NCI-H1694 (cell line): ENCODE measurements at places on chromosomes 6 and 20.

DNA sequence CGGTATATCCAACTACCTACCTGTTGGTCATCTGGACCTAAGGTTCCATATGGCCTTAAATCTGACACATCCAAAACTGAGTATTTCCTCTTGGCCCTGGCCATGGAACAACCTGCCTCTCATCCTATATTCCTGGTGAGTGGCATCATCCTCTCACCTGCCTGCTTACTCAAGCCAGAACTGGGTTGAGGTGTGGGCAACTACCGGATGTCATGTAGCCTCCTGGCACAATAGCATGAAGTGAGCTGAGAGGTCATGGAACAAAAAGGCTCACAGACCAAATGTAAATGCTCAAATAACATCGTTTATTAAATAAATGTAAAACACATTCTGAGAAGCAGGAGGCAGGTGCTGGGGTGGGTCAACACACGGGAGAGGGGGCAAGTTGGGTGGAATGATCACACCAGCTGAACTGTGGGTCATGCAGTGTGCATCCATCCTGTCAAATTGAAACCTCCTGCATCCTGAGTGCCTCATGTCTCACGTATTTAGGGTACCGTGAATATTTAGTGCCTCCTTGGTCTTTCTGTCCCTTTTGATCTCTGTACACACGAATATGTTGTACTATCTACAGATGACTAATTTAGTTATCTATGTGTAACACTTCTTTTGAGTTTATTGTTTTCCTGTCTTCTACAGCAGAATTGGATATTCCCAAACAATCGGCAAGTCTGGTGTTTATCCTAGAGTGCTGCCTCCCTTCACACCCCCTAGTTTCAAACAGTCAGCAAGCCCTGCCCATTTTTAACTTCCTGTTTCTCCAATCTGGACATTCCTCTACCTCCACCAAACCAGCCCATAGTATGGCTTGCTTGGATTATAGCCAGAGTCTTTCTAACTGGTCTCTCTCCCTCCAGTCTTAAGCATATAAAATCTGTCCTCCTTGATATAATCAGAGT, 7.9 kb upstream of the POU5F1 start:
- no peak for DNase-seq

DNA sequence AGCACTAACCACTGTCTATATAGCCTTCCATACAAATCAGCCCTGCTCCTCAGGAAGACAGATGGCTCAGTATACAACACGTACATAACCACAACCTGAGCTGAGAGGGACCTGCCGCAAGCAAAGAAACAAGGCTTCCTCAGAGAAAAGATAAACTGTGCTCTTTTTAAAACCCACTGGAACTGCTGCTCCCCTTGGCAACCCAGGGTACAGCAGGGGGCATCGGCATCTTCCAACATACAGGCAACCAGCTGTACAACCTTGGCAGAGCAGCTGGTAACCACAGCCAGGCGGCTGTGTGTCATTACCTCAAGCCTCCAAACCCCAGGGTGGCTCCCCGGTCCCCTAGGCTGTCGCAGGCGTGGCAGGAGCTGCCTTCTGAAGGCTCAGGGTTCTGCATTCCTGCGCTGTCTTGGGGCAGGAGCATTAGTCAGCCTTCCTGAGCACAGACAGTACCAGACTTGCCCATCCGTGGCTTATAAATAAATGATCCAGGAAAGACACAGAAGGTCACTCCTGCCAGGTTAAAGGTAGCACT, 249.5 kb downstream of the ADGRG6 start:
- DNase-seq = peak; percentile 40

DNA sequence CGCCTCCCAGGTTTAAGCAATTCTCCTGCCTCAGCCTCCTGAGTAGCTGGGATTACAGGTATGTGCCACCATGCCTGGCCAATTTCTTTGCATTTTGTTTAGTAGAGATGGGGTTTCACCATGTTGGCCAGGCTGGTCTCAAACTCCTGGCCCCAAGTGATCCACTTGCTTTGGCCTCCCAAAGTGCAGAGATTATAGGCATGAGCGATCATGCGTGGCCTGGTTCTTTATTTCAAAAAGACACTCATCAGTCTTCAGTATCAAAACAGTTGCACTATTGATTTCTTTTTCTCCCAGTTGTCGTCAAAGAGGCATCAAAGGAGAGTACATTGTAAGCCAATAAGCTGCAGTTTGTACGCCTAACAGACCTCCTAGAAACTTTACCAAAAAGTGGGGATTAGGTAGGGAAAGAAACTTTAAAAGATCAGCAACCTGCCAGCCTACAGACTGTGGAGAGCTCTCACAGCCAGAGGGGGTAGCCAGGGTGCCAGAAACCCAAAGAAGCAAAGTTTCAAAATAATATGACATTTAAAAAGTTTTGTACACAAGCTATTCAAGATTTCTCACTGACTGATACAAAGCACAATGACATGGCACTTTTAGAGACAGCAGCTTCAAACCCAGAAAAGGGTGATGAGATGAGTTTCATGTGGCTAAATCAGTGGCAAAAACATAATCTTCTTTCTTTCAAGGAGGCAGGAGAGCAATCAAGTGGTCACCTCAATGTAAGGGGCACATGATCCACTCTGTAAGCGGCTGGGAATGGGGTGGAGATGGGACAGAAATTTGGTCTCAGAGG, 83.0 kb upstream of the RALY start:
- no peak for DNase-seq

DNA sequence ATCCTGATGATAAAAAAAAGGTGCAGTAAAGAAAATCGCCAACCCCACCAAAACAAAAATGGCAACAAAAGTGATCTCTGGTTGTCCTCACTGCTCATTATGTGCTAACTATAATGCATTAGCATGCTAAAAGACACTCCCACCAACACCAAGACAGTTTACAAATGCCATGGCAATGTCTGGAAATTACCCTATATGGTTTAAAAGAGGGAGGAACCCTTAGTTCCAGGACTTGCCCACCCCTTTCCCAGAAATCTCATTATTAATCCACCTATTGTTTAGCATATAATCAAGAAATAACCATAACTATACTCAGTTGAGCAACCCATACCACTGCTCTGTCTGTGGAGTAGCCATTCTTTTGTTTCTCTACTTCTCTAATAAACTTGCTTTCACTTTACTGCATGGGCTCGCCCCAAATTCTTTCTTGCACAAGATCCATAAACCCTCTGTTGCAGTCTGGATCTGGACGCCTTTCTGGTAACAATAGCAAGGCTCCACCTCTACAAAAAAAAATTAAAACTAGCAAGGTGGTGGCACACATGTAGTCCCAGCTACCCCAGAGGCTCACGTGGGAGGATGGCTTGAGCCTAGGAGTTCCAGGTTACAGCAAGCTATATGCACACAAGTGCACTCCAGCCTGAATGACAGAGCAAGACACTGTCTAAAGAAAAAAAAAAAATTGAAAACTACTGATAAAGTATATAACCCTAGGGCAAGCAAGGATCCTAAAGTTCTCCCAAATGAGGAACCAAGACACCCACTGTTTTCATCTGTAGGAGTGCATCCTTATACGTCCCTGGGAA, 278.8 kb upstream of the JARID2 start:
- DNase-seq = no peak

DNA sequence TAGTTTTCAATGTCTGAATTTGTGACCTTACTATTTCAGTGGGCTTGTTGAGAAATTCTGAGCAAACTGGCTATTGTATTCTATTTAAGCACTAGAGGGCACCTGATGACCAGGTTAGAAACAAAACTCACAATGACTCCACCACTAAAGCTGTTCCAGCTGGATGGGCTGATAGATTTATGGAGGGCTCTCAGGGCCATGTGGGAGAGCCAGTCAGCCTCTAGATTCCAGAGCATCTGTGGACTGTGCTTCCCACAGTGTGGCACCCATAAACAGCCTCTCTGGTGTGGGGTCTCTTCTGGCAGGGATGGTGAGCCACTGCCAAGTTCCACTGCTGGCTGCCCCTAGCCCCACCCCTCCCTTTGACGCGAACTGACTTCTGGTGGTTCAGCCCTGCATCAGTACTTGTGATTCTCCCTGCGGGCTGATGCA, 29.2 kb downstream of the C6orf58 start:
- DNase-seq = peak; percentile 68

DNA sequence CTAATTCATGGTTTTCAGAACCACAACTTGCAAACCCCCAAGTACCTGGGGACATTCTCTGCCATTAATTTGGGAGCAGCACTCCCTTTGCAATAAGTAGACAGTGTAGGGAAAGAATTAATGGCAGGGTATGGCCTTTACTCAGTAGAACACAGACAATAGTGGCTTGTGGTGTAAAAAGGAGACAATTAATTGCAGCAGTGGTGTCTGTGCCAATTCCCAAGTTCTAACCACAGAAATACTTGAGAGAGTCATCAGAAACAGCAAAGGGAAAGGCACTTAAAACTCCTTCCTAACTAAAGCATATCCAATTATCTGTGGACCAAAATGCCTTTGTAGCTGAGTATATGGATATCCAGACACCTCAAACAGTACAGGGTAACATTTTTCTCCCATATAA, 257.6 kb upstream of the POU3F2 start:
- no peak for DNase-seq

GRCh38 chr20:40931410-40932044, 97.1 kb upstream of the TOP1 start:
- DNase-seq = peak; percentile 45

- no peak for DNase-seq
These were observed 362.0 kb downstream of the CENPW start for GRCh38 chr6:126701676-126702560.

- no peak for DNase-seq
These were observed 307.7 kb upstream of the DEFB115 start for GRCh38 chr20:30949761-30950160.

- DNase-seq = no peak
These were observed 156.6 kb downstream of the OPN5 start for GRCh38 chr6:47938405-47938804.

DNA sequence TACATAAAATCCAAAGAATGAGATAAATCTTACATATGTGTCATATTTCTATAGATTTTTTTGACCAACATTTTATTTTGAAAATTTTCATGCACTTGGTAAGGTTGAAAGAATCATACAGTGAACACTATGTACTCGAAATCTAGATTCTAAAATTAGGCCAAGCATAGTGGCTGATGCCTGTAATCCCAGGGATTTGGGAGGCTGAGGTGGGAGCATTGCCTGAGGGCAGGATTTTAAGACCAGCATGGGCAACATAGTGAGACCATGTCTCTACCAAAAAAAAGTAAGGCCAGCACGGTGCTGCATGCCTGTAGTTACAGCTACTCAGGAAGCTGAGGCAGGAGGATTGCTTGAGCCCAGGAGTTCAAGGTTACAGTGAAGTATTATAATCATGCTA, 158.6 kb downstream of the LAMA2 start:
- no peak for DNase-seq

DNA sequence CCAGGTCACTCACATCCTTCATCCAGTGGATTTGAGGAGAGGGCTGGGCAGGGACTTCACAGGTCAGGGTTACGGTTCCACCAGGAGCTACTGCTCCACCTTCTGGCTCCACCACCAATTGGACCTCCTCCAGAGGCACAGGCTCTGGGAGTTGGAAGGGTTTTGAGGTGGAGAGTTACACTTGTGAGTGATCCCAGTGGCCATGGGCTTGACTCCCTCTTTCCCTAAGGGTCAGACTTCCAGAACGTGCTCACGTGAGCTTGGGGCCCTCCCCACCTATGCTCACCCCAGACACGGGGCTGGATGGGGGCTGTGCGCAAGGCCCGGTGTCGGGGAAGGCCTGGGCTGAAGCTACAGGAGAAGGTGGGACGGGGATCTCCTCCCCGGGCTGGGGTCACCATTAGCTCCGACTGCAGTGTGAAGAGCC, 1.5 kb downstream of the AGER start:
- DNase-seq = no peak

DNA sequence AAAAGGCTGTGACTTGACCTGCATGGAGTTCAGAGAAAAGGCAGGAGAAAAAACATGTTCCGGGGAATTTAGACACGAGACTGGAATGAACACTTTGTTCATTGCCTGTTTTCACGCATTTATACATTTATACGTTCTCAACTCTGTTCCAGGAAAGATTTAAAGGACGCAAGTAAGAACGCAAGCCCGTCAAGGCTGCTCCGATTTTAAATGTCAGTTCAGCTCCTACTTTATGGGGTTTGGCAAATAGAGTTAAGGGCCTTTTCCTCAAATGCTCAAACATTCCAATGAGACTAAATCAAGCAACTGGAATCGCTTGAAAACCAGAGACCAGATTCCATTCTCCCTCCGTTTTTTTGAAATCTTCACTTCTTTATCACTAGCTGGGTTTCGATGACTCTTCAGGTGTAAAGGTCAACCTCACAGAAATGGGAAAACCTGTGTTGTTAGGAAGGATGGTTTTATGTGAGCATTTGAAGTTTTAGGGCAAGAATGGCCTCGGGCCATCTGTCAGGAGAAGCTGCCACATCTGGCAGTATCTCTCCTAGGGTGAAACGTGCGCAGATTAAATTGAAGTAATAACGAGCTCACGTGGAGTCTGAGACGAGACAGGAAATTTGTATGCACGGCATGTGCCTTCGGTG, 24.9 kb downstream of the TTLL2 start:
- DNase-seq = no peak

- no peak for DNase-seq
These were observed 1.1 kb upstream of the CLIC1 start for GRCh38 chr6:31737315-31737990.

- no peak for DNase-seq
These were observed 101.8 kb upstream of the NHSL1 start for GRCh38 chr6:138601128-138601527.

DNA sequence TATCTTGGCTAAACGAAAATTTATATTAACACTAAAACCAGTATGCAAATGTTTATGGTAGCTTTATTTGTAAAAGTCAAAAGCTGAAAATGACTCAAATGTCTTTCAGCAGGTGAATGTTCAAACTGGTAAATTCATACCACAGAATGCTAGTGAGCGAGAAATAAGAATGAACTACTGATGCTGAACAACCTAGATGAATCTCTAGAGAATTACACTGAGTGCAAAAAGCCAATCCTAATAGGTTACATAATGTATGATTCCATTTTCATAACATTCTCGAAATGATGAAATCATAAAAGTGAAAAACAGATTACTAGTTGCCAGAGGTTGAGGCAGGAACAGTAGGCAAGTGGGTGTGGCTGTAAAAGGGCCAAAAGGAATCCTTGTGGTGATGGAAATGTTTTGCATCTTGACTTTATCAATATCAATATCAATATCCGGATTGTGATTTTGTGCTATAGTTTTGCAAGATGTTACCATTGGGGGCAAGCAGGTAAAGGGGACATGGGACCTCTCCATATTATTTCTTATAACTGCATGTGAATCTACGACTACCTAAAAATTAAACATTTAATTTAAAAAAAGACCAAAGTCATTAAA, 26.1 kb downstream of the ZNF311 start:
- DNase-seq = no peak

DNA sequence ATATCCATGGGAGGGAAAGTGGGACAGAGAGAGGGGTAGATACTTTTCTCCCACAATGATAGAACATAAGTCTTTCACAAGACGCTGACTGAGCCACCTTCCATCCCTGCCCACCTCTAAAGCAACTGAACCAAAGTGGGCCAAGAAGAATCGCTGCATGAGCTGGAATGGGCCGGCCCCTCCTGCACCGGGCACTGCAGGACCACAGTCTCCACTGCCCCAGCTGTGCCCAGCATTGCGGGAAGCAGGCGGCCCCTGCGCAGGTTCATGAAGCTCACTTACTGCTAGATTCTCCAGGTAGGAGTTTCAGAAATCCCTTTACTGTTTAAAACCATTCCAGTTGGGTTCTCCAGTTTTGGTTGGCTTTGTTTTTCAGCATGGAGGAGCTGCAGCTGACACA, 32.0 kb upstream of the CST7 start:
- no peak for DNase-seq

- no peak for DNase-seq
These were observed 25.3 kb downstream of the MAPK13 start for GRCh38 chr6:36155662-36156061.
